B cell (primary cell): ENCODE measurements at places on chromosomes 5 and 9. TPM values are rescaled to one million over a fixed set of nuclear protein-coding genes. Genes with fewer than 3 reads are reported as not detected.

GRCh38 chr5:126501448-126501847 lies 78.2 kb downstream of the GRAMD2B start:
- no peak for DNase-seq

- no peak for DNase-seq
Observed at GRCh38 chr5:143644727-143645126, 167.2 kb upstream of the HMHB1 start.

DNA sequence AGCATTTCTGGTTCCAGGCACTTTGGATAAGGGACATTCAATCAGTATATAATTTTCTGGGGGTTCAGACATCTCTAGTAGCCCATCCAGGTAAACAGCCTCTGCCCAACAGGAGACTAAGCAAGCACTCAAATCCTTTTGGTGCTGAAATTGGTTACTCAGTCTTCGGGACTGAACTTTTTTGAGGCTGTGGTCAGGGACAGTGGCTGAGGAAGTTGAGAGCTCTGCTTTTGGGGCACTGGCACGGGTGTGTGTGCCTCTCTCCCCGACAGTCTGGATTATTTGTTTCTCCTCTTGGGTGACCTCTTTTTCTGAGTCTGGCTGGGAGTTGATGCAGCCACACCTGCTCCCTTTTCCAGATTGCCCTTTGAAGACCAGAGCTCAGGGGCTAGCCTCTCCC lies 47.6 kb downstream of the ACER2 start:
- no peak for DNase-seq

The MSX2 gene
- not detected in 2 replicates for polyA plus RNA-seq

The CDH6 gene
- polyA plus RNA-seq, result not detected in 2 replicates

GRCh38 chr9:134778841-134779411 lies 101.7 kb upstream of the FCN2 start:
- DNase-seq, result no peak

DNA sequence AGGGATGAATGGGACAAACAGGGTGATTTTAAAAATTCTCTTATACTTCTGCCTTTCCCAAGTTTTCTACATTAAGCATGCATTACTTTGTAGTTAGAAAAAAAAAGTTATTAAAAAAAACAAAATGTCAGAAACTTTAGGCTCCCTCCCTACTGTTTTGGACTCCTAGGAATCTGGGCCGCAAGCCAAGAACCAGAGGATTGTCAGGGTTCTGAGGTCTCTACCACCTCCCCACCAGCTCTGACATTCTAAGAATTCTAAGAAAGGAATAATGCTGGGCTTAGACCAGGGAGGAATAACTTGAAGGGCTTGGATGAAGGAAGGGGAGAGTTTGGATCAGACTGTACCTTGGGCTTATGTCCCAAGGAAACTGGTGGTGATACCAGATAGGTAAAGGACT lies 1.1 kb upstream of the ARHGEF39 start:
- DNase-seq, result no peak

The ADAMTS16 gene
- not detected in 2 replicates for polyA plus RNA-seq

GRCh38 chr9:130483371-130483971 lies 38.7 kb downstream of the ASS1 start:
- DNase-seq, result no peak

- DNase-seq, result no peak
Observed at GRCh38 chr9:92988215-92988768, 41.0 kb downstream of the FGD3 start.

DNA sequence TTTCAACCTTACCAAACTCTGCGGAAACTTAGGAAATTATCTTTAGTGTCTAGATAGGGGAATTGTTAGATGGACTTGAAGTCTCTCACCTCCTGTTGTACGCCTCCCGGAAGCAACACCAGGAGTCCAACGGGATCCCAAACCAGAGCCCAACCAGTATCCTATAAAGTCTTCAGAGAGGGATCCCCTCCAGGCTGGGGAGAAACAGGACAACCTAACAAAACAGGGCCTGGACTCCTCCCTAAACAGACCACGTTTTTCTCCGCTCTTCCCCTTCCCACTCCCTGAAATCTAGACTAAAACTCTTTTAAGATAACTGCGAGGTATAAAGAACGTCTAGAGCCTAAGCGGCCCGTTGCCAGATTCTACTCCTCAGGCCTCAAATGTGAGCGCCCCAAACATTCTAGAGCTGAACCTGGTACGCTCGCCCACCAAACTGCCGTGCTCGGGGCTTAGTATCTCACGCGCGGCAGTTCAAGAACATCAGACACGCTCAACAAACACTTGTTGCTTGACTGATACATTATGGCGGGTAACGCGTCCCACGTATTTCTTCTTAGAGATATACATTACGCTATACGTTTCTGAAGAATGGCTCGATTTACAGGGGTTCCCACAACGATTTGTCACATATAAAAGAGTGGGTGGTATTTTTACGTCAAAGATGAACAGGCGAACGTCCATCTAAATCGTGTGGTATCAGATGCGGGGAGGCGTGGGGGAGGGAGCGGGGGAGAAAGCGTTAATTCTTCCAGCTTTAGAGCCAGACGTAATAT lies 663 bp upstream of the SMIM27 start:
- peak; percentile 73 for DNase-seq

The SOHLH1 gene
- polyA plus RNA-seq, result not detected in 2 replicates

DNA sequence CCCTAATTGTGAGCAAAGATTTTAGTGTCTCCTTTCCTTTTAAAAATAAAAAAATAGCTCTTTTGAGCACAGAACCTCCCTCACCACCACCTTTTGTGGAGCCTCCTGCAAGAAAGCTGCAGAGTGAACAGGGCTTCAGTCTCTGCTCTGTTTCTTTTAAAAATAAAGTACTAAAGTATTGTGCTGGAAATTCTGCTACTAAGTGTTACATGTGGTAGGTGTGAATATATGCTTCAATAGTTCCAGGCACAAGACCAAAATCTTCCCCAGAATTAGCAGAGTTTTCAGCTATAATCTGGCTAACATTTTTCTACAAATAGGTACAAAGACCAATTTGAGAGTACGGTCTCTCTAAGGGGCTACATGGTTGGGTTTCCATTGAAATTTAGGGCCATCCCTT lies 40.3 kb upstream of the NFIB start:
- no peak for DNase-seq

GRCh38 chr5:32089146-32090000 lies 84.7 kb downstream of the GOLPH3 start:
- DNase-seq, result no peak

DNA sequence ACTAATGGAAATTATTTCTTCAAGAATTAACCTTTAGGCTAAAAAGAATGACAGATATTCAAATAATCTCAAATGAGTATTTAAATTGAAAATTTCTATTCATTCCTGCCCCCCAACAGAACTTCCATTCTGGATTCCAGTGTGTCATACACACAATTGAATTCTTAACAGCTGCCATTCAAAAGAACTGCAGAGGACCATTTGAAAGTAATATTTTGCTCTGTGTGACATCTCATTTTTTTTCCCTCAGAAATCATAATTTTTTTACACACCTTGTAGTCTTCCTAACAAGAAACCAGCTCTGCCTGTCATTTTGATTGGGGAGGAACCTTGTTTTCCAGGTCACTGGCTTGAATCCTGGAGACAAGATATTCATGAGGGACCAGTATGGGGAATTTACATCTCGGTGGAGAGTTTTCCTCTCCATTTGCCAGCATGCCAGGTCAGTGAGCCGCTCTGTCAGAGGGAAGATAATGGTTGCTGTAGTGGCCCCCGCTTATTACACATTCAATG lies 358.7 kb upstream of the ITGA1 start:
- DNase-seq, result no peak

- no peak for DNase-seq
Observed at GRCh38 chr9:354453-354852, 139.8 kb downstream of the DOCK8 start.

The NFIB gene
- polyA plus RNA-seq, result not detected in 2 replicates

The MTX3 gene
- polyA plus RNA-seq, result 7.9 and 13.5 TPM in 2 replicates

The SLC25A2 gene
- polyA plus RNA-seq, result 0.12 and 0.29 TPM in 2 replicates

DNA sequence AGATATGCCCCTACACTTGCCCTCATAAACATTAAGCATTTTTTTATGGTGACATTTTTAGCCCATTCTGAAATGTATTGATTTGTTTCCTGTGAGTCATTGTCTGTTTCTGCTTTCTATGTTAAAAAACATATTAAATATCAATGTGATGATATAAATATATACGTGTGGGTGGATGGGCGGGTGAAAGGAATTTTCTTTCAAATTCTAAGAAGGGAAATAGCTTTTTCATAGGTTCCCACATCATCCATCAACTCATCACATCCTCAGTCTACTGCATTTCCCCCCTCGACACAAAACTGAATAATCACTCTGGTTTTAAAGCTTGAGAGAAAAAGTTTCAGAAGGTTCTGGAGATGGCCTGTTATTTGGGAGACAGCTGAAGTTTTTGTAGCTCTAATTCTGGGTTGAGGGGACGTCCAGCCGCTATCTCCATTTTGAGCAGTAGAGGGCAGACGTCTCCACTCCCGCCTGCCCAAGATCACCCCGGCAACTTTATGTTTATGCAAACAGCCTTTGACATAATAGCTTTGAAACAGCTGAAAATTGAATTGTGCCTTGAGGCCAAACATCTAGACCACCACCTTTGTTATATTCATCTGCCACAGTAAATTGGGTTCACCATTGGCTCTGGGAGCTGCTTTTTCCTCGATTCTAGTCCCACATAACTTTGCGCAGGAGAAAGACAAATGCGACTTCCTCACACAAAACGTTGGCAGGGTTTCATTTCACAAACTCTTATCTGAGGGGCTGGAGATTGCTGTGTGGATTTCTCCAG lies 216.2 kb upstream of the CLINT1 start:
- peak; percentile 78 for DNase-seq
